ENCODE measurements at places on chromosomes 1 and 21. TPM values are rescaled to one million over a fixed set of nuclear protein-coding genes. Genes with fewer than 3 reads are reported as not detected.

DNA sequence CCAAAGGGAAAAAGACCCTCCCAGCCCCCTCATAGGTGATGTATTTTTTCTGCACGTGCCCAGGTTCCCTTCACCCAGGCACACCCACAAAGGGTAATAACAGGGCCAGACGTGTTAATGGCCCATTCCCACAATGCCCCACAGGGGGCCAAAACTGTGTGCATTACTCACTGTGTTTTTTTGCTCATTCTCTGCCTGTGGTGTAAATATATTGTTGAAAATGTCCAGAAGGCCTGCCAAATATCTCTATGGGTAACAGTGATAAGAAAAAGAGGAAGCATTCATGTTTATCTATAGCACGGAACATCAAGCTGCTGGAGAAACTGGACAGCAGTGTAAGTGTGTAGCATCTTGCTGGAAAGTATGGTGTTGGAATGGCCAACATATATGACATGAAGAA is 21.9 kb downstream of the RHEX start:
- no peak for DNase-seq

The SLC25A44 gene
- total RNA-seq = 15.4 TPM

- DNase-seq = peak; percentile 12
These were observed 206.5 kb upstream of the AJAP1 start for GRCh38 chr1:4447778-4448420.

DNA sequence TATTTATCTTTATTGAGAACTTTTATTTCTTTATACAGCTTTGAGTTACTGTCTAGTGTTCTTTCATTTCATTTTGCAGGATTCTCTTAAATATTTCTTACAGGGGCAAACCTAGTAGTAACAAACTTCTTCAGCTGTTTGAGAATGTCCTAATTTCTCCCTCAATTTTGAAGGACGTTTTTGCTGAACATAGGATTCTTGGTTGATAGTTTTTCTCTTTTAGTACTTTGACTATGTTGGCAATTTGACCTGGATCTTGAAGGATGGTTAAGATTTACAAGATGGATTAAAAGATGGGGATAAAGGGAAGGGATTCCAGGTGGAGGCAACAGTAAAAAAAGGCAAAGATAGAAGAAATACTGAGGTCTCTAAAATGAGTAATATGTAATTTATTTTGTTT is 38.9 kb downstream of the XPR1 start:
- DNase-seq = no peak

DNA sequence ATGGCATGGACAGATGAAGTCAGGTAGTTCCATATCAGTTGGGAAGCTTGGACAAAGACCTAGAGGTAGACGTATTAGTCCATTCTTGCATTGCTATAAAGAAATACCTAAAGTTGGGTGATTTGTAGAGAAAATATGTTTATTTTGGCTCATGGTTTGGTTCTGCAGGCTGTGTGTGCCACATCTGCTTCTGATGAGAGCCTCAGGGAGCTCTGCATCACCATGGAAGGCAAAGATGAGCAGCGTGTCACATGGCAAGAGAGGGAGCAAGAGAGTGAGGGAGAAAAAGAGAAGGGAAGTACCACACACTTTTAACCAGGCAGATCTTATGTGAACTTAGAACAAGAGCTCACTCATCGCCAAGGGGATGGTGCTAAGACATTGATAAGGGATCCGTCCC is 9.0 kb downstream of the TSACC start:
- no peak for DNase-seq

The IQCC gene
- total RNA-seq = 0.78 TPM

The HSD11B1 gene
- total RNA-seq = 15.0 TPM

The AZIN2 gene
- total RNA-seq = 5.8 TPM

- no peak for DNase-seq
These were observed 73.5 kb downstream of the PUM1 start for GRCh38 chr1:30991862-30992606.

- no peak for DNase-seq
These were observed 168.8 kb upstream of the PLXNA2 start for GRCh38 chr1:208413006-208413405.

DNA sequence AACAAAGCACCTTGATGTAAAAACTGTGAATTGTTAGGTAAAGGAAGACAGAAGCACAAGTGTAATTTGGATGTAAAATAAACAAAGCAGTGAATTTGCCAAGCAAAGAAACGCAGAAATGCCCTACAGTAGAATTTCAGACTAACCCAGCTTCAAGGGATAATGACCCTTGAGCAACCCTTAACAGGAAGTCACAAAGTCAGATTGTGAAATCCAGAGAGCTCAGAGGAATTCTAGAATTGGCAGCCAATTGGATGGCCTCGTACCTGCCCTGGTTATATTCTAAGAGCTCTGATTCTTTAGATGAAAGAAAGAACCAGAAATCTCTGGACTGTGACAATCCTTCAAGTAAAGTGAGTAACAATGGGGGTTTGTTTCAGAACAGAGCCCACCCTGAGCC is 152.7 kb upstream of the CHRM3 start:
- DNase-seq = no peak

The GJA8 gene
- total RNA-seq = not detected

- no peak for DNase-seq
These were observed 21.6 kb downstream of the METTL13 start for GRCh38 chr1:171803045-171803444.

- no peak for DNase-seq
These were observed 89.7 kb upstream of the SLC45A1 start for GRCh38 chr1:8228253-8228652.

DNA sequence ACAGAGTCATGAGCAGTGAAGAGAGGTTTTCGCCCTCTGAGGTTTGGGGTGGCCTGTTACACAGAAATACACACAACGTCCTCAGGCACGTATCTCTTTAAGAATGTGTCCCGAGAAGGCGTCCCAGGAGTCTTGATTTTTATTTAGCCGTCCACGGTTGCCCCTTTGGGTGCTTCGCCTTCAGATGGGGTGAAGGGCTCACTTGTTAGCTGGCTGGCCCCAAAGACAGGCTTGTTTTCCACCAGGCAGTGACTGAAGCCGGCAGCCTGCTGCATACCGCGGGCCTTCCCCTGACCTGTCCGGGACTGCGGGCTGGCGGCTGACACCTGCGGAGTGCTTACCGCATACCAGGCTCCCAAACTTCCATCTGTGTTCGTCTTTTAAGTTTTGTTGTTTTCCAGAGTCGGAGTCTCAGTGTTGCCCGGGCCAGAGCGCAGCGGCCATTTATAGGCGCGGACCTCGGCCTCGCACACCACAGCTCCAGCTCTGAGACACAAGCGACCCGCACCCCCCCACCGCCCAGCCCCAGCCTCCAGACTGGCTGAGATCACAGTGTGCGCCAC is 1.6 kb upstream of the ADARB1 start:
- DNase-seq = no peak

GRCh38 chr1:152658649-152659048 is 4.5 kb upstream of the LCE2D start:
- DNase-seq = no peak

The FCRL6 gene
- 0.16 TPM for total RNA-seq

The FGR gene
- total RNA-seq = 3.8 TPM

- DNase-seq = no peak
These were observed 95.3 kb downstream of the ADSS2 start for GRCh38 chr1:244356376-244356775.

The CD164L2 gene
- total RNA-seq = not detected

Measured in cardiac septum (tissue), 1 donor.